ENCODE measurements at places on chromosomes 6 and 20.

DNA sequence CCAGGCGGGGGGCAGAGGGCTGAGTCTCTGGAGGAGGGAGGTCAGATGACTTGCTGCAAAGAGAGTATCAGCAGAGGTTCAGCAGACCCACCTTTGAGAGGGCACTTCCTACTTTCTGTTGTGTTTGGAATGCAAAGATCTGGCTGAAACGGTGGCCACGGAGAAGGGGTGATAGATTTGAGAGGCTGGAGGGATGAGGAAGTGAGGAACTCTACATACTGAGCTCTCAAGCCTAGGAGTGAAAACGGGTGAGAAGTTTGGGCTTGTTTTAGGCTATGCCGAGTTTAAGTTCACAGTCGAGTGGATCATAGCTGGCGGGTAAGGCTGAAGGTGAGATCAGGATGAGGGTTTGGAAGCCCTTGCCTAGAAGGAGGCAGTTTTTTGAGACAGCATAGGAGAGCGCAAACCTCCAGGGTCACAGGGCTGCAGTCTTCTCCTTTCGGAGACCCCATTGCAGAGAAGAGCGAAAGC lies 477 bp upstream of the ITPA start:
- no peak for DNase-seq

GRCh38 chr6:40164345-40164755 lies 230.1 kb upstream of the MOCS1 start:
- peak; percentile 16 for DNase-seq

DNA sequence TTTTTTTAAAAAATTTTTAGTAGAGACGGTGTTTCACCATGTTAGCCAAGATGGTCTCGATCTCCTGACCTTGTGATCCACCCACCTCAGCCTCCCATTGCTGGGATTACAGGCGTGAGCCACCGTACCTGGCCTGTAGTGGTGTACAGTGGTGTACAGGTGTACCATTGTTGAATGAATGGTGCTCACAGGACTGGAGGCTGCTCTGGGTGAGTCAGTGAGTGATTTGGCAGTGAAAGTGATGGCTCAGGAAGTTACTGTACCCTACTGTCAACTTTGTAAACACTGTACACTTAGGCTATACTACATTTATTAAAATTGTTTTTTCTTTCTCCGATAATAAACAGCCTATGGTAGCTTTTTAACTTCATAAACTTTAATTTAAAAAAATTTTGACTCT lies 122.8 kb upstream of the EEF1E1 start:
- DNase-seq: no peak

DNA sequence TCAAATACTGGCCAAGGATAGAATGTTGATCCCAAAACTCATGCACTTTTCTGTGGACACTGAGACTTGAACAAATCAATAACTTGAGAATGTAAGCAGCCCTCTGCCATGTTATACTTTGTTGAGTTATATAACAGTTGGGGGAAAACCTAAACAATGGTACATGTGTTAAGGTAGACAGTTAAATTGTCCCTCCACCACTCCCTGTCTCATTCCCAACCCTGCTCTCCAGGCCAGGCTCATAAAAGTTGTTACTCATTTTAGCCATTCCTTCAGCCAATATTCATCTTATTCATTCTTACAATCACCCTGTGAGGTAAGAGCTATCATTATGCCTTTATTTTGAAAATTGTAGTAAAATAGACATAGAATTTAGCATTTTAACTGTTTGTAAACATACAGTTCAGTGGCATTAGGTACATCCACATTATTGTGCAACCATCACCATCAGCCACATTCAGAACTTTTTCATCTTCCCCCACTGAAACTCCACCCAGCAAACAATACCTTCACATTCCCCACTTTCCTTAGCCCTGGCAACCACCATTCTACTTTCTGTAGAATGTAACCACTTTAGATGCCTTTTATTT lies 38.2 kb upstream of the IER3 start:
- DNase-seq: no peak

GRCh38 chr6:15361197-15361596 lies 115.3 kb downstream of the JARID2 start:
- no peak for DNase-seq

GRCh38 chr20:55194947-55195346 lies 719.6 kb downstream of the DOK5 start:
- no peak for DNase-seq

- no peak for DNase-seq
These were observed at the start of gene BHLHE23 for GRCh38 chr20:63006540-63007359. Gene BHLHE23 (minus strand): TSS chr20:63006964. CDS start chr20:63006774, 190 bp downstream.

DNA sequence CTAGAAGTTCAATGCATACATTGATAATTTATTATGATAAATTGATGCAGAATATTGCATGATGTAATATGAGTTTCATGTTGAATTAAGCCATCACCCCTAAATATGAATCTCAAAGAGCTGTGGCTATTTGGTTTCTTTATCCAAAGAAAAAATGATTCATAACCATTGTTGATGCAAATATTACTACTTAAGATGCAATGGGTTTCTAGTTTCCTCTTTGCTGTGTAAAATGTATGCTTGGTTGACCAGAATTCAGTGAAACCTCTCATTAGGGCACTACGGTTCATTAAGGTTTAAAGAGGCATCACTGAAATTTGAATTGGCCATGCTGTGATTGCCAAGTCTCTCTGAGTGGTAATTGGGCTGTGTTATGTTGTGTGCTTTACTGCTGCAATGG lies 492.5 kb upstream of the FLRT3 start:
- no peak for DNase-seq

DNA sequence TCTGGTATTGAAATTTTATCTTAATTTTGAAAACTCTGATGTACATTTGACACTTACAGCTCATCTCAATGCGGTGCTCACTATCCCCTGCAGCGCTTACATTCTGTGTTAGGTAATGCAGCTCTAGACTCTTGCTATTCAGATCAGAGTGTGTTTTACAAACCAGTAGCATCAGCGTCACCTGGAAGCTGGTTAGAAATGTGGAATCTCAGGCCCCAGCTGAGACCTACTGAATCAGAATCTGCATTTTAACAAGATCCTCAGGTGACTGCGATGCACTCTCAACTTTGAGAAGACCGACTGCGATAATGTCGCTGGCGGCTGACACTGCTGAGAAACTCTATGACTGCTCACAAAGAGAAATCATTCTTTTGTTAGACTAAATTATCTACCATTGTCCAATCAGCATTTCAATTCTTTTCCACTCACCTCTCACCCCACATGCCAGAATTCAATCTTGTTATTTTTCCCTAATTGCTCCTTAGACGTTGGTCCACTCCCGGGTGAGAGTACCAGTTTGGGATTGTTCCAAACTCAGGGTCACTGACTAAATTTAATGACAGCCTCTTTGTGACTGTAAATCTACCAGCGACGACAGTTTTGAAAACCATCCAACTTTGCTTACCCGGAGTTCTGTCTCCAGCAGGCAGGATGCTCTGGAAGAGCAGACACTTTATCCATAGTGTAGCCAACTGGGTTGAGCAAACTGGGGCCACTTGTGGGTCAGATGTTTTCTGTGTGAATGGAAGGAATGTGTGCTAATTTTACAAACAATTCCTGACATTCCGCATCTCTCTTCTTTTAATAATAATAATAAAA lies 140.1 kb upstream of the BTBD3 start:
- DNase-seq: no peak

DNA sequence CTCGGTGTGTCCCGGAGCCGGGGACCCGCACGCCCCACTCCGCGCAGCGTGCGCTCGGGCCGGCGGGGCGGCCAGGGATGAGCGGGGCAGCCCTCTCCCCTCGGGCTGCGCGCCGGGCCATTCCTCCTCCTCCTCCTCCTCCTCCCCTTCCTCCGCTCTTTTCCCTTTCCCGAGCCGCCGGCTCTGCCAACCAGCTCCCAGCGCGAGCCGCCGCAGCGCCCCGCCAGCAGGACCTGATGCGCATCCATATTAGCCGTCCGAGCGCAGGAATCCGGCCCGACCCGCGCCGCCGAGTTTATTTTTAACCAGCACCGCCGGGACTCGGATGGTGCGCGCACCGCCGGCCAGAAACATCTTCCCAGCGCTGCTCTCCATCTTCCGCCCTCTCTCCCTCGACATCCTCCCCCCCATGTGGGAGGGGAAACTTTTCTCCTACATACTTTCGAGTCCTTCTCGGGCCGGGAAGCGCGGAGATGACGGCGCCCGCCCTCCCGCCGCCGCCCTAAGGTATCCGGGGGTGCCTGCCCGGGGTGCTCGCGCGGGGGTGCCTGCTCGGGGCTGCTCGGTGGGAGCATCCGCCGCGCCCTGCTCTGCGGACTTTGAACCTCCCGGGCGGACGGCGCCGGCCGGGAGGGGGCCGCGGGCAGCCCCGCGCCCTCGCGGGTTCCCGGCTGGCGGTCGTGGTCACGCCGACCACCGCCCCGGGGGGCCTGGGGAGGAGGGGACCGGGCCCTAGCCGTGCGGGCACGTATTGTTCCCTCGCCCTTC lies 619 bp downstream of the RREB1 start:
- no peak for DNase-seq

GRCh38 chr20:58138395-58138794 lies 90.1 kb downstream of the ANKRD60 start:
- DNase-seq: no peak

DNA sequence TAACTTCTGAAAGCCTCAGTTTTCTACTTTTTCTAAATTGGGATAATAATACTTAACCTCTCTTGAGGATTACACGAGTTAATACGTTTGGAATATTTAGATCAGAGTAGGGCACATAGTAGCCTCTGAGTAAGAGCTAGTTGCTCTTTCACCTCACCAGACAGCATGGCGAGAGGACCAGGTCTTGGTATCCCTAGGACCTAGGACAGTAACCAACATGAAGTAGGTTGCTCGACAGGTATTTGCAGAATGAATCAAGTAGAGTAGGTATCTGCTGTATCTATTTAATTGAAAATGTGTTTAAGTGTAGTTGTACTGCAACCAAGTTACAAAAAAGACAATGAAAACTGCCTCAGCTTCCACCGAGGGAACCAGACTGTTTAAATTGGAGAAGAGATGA lies 1.4 kb downstream of the CDC5L start:
- DNase-seq: no peak

- no peak for DNase-seq
These were observed 160.0 kb upstream of the RALGAPA2 start for GRCh38 chr20:20872428-20872827.

GRCh38 chr6:111711984-111712752 lies 106.5 kb upstream of the TRAF3IP2 start:
- DNase-seq: no peak

GRCh38 chr6:79863566-79863965 lies 83.8 kb downstream of the ELOVL4 start:
- DNase-seq: no peak

DNA sequence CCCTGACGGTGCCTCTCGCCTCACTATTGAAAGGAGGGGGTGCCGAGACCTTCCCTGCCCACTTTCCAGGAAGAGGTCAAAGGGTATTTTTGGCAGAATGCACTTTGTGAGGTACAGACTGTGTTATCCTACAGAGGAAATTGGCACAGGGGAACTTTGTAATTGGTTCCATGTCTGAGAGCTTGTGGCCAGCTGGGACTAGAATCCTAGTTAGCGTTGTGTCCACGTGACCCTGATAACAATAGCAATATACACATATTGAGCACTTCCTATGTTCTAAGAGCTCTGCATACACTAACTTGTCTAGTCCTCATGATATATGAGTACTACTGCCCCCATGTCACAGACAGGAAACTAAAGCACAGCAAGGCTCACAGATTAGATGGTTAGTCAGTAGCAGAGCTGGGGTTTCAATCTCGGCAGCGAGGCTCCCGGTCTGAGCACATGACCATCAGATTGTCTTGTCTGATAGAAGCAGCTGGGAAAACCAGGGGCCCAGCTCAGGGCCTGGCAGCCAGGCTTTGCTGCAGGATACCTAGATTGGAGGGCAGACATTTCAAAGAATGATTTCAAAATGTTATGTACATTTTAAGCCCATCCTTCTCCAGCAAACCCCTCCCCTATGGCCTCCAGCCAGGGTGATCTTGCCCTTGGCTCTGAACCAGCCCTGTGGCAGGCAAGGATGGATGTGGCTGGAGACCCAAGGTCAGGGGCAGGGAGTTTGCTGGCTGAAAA lies 1.4 kb downstream of the MAPK13 start:
- DNase-seq: no peak

DNA sequence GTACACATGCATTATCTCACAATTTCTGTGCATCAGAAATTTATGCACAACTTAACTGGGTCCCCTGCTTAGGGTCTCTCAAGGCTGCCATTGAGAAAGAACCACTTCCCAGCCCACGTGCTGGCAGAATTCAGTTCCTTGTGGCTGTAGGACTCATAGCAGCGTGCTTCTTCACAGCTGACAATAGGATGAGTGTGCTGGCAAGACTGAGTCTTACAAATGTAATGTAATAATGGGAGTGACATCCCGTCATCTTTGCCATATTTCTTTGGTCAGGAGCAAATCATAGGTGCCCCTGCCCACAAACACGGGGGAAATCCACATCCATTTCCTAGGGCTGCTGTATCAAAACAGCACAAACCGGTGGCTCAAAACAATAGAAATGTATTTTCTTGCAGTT lies 77.4 kb downstream of the FIG4 start:
- no peak for DNase-seq

DNA sequence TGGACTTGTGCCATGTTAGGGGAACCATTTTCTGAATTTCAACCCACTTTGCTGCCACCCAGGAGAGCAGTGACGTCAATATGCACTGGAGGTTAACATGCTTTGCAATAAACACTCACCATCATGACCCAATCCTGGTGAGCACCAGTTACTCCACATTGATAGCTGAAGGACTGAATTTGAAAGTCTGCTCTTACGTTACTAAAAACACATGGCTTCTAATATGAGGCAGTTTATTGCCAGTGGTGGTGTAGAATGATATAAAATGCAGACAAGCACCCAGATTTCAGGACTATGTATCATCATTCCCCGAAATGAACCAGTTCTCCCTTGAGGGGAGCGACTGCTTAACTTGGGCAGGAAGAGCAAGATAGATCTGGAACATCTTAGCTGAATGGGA lies 23.8 kb downstream of the RFPL4B start:
- no peak for DNase-seq

DNA sequence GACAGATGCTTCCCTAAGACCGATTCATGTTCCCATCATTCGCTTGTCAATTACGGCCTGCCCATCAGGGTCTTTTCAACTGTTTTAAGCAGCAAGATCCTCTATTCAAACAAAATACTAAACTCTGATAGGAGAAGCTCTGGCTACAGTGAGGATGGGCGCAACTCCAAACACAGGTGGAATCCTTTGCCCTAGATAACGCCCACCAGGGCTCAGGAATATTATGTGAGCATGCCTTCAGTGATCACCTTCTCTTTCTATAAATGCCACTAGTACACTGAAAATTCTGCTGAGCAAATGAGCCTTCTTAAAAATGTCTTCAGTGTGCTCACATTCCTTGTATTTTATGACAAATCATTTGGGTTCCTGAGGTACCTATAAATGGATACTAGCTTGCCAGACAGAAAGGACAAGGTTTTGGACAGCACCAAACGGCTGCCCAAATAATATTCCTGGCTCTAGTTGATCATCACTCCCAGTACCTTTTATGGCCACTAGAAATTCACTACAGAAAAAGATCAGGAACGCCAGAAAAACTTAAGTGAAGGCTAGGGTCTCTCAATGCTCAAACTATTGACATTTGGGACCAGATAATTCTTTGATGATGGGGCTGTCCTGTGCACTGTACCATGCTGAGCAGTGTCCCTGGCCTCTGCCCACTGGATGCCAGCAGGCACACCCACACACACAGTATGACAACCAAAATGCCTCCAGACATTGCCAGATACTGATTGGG lies 13.1 kb downstream of the ZNF217 start:
- no peak for DNase-seq

All from GOT3 (cell line).